ENCODE measurements at places on chromosomes 16 and 17.

DNA sequence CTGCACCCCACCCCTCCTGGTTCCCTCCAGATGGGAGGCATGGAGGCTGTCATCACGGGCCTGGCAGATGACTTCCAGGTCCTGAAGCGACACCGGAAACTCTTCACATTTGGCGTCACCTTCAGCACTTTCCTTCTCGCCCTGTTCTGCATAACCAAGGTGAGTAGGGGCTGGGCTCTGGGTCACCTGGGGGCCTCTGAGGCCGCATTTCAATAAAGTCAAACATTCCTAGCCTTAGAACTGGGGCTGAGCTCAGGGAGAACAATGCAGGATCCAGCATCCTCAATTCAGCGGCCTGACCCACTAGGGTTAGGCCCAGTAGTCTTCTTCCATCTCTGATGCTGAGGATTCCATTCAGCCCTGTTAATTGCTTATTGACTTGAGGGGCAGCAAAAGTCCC, 42.1 kb downstream of the SLC6A2 start:
- no peak for DNase-seq

GRCh38 chr17:64022611-64023063, 2.2 kb upstream of the ICAM2 start:
- no peak for DNase-seq

DNA sequence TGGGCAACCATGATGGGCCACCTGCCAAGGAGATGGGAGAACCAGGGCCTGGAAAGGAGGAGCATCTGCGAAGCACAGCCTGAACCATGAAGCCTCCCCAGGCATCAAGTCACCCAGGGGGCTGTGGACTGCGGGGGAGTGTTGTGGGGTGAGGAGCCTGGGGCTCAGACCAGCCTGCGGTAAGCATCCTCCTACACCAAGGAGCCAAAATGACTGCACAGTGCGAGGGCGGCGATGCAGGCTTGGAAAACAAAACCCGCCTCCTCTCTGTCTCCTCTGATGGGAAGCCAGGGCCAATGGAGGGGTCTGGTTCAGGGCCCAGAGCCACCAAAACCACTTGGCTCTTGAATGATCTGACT, 18.1 kb upstream of the MAF start:
- DNase-seq = no peak

- no peak for DNase-seq
Measured at GRCh38 chr16:5393070-5393469, 295.5 kb upstream of the EEF2KMT start.

DNA sequence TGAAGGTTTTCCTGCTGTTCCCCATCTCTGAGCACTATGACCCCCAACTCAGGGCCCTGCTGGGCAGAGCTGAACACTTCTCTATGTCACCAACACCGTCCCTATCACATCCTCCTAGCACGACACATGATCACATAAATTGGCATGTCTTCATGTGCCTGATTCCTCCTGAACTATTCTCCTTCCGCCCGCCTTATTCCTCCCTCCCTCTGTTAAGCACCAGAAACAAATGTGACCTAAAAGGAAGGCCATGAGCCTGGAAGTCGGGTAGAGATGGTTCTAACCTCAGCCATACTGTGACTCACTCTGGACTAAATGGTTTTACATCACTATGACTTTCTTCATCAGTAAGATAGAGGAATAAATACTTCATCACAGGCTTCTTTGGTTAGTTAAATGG, 80.8 kb upstream of the DYNLRB2 start:
- DNase-seq = no peak

GRCh38 chr16:79874391-79874790, 273.9 kb upstream of the MAF start:
- DNase-seq = no peak

DNA sequence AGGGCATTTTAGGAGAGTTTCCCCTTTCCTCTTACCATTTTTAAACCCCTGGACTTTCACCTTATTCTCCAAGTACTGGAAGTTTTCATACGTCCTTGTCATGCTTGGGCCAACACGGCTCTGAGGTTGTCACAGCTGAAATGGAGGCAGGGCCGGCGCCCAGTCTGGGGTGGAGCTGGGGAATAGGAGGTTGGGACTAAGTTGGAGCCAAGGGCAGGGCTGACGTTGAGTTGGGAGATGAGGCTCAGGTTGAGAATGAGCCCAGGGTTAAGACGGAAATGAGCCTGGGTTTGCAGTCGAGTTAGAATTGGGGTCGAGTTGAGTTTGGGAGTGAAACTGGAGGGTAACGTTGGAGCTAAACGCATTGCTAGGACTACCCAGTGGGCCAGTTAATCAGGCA, 1.3 kb downstream of the CLEC10A start:
- no peak for DNase-seq

- no peak for DNase-seq
Measured at GRCh38 chr17:13492737-13493122, 109.0 kb downstream of the HS3ST3A1 start.

- DNase-seq = no peak
Measured at GRCh38 chr17:80866050-80866793, 125.4 kb upstream of the CHMP6 start.

GRCh38 chr16:3223913-3224515, 10.9 kb downstream of the ZNF200 start:
- DNase-seq = no peak

DNA sequence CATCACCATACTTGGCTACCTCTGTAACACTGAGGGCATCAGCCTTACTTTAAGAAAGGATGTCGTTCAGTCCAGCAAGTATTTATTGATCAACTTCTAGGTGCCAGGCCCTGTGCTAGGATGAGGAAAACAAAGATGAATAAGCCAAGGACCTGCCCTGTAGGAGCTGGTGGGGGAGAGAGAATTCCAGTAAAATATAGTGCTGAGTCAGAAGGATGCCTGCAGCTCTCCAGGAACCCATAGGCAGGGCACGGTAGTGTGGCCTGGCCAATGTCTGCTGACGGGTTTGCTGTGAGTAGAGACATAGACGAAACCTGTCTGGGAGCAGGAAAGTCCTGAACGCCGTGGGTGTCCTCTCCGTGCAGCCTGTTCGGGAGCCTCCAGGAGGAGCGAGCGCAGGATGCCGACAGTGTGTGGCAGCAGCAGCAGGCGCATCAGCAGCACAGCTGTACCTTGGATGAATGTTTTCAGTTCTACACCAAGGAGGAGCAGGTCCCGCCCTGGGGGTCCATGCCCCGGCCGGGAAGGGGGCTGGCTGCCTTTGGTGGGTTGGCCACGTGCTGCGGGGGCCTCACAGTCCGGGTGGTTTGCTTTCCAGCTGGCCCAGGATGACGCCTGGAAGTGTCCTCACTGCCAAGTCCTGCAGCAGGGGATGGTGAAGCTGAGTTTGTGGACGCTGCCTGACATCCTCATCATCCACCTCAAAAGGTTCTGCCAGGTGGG, 55.6 kb downstream of the USP43 start:
- no peak for DNase-seq
